NCI-H82 (cell line): ENCODE measurements at places on chromosomes 5 and 9.

GRCh38 chr5:106522296-106522695 lies 1148.4 kb downstream of the EFNA5 start:
- no peak for DNase-seq

DNA sequence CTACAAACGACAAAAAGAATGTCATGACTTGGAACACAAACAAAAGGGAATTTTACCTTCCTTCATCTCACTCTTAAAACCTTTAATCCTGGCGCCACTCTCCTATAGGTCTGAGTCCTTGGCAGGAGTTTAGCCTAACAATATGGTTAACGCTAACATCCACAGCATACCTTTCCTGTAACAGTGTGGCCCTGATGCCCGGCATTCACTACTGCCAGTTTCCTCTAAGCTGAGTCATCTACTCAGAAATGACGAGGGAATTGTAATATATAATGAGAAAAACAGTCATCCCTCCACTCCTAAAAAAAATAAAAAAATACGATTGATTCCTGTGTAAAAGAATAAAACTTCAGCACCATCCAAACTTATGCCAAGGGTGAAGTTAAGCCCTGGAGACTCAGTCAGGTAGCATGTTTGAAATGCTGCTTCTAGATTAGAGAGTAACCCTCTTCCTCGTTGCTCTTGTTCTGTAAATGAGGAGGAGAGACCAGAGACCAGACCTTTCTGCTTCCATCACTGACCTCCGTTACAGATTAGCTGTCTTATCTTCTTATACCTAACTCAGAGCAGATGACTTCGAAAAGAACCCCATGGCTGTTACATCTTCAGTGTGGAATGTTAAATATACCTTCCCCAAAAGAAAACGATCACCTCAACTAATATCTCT lies 37.4 kb downstream of the CCDC125 start:
- DNase-seq: peak; percentile 26

DNA sequence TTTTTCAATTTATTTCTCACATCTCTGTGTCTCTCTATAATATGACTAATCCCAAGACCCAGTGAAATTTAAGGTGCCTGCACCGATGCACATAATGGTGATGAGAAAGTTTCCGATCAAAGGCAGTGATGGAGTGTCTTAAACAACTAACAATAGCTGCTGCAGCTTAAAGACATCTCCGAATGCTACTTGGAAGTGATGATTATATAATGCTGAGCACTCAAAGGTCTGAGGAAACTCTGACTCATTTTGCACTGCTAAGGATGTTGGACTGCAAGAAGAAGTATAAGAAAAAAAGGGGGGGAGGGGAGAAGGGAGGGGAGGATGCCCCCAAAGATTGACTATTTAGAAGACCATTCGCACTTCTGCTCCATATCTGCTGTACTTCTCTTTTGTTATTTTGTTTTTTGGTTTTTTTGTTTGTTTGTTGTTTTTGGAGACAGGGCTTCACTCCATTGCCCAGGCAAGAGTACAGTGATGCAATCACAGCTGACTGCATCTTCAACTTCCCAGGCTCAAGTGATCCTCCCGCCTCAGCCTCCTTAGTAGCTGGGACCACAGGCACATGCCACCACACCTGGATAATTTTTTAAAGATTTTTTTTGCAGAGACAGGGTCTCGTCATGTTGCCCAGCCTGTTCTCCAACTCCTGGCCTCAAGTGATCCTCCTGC lies 192.2 kb downstream of the HSD17B3 start:
- no peak for DNase-seq

DNA sequence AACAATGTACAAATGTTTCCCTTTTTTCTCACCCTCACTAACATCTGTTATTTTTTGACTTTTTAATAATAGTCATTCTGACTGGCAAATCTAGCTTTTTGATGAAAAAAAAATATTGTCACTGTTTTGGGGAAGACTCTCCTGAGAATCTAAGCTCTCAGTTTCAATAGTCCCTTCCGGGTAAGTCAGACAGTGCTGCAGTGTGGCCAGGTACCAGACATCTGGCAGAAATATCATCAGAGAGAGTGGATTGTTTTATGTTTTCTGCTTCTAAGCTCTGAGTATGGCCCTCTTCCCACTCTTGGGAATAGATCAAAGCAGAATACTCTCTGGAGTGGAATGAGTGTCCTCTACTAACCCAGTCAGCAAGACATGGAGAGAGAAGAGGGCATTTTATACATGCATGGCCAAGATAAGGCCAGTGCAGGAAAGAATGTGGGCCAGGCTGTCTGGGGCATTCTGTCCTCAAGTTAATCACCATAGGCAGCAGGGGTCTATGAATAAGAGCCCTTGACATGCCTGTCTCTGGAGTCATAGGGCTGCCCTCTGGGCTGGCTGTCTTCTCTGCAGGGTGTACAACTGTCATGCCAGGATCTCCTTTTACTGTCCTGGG lies 38.5 kb upstream of the OR2S2 start:
- DNase-seq: no peak

- DNase-seq: no peak
These were observed 191.5 kb upstream of the GNA14 start for GRCh38 chr9:77839459-77840140.

DNA sequence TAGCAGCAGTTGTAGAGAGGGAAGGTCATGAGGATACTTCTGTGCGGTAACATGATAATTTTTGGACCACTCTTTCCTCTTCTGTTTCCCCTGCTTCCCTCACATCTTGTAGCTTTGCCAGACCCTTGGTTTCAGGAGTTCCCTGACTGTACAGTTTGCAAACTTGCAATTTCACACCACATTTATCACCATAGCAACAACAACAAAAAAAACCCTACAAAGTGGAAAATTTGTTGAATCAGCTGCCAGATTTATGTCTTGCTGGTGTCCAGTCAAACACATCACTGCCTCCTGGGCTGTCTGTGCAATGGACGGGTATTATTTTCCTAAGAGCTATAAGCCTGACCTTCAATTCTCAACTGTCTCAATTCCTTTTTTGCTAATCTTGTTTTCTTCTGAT lies 751.6 kb downstream of the TLR4 start:
- DNase-seq: no peak

GRCh38 chr5:10401498-10401897 lies 40.2 kb upstream of the ROPN1L start:
- DNase-seq: no peak

GRCh38 chr5:133423618-133424282 lies 188.6 kb downstream of the FSTL4 start:
- peak; percentile 67 for DNase-seq

GRCh38 chr5:56522960-56523359 lies 289.8 kb upstream of the ANKRD55 start:
- DNase-seq: no peak

GRCh38 chr5:112366987-112367386 lies 52.1 kb downstream of the EPB41L4A start:
- DNase-seq: peak; percentile 48

GRCh38 chr5:55853041-55853670 lies 2.0 kb downstream of the IL31RA start:
- DNase-seq: no peak

- peak; percentile 84 for DNase-seq
These were observed 7.6 kb downstream of the CRAT start for GRCh38 chr9:129102791-129103594.

- peak; percentile 88 for DNase-seq
These were observed 377.7 kb downstream of the PIK3R1 start for GRCh38 chr5:68593211-68593671.

- DNase-seq: no peak
These were observed 98.5 kb upstream of the SPATA31C2 start for GRCh38 chr9:88236511-88237478.

- no peak for DNase-seq
These were observed 463.6 kb upstream of the DAP start for GRCh38 chr5:11224436-11225187.

- DNase-seq: no peak
These were observed 259.4 kb downstream of the TLR4 start for GRCh38 chr9:117963493-117964090.

DNA sequence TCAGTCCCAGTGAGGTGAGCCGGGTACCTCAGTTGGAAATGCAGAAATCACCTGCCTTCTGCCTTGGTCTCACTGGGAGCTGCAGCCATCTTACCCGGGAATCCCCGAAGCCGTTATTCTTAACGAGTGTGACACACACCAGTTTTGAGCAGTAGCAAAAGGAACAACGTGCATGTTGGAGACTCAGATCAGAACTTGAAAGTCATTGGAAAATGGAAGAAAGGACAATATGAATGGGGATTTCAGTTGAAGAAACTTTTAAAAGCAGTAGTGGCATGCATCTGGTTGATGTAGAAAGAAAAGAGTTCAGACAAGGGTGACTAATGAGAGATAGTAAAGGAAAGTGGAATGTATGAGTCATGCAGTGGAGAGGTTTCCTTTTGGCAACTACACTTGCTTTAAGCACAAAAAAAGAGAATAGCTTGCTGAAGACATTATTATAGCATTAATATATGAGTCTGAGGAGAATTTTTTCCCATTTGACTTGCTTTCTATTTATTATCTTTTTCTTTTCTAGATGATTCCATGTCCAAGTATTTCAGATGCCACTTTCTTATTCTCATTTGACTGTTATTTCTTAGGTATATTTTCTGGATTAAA lies 44.4 kb upstream of the ANKDD1B start:
- no peak for DNase-seq

GRCh38 chr9:32487981-32488380 lies 38.0 kb downstream of the RIGI start:
- DNase-seq: no peak

DNA sequence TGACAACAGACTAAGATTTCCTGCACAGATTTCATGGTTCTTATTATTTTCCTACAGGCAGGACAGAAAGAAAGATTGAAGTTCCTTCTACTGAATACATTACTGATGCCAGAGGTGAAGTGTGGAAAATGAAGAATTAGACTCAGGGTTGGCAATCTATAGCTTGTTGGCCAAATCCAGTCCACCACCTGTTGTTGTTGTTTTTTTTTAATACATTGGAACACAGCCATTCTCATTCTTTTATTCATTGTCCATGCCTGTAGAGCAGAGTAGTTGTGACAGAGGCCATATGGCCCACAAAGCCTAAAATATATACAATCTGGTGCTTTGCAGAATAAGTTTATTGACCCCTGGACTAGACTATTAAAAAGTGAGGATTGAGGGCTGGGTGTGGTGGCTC lies 5.8 kb upstream of the PLPPR1 start:
- DNase-seq: peak; percentile 1

- peak; percentile 65 for DNase-seq
These were observed at the start of gene DAPK1 for GRCh38 chr9:87497604-87498045. Gene DAPK1, plus strand, starts transcription at chr9:87497867. Its CDS starts 1,211 bp downstream, at chr9:87499078.

DNA sequence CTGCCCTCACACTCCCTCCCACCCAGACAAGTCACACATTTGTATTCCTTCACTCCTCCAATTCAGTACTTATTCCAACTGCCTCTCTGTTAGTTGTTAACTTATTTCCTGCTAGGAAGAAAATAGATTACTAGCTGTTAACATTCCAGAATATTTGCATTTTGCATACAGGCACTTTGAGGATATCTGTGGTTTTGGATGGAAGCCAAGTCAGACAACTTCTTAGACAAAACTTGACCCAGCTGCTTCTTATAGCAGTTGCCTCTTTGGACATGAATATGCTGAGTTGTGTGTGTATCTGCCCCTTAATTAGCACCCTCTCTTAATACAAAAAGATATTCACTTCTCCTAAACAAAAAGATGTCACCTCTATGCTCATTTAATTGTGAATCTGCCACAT lies 1280.6 kb upstream of the ACO1 start:
- DNase-seq: no peak

GRCh38 chr5:156947925-156948324 lies 15.1 kb downstream of the TIMD4 start:
- no peak for DNase-seq

- no peak for DNase-seq
These were observed 164.3 kb upstream of the ST8SIA4 start for GRCh38 chr5:101067429-101067828.

DNA sequence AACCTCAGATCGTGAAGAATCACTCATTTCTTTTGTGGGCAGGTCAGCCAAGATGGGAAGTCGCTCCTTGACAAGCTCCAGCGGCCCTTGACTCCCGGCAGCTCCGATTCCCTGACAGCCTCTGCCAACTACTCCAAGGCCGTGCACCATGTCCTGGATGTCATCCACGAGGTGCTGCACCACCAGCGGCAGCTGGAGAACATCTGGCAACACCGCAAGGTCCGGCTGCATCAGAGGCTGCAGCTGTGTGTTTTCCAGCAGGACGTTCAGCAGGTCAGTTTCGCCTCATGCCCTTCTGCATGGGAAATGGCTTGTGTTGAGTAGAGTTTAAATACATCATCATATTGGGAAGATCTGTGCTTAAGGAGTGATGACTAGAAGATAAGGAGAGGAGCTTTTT lies 173.3 kb downstream of the TRIO start:
- DNase-seq: no peak

- no peak for DNase-seq
These were observed 8.3 kb downstream of the ATG10 start for GRCh38 chr5:81980160-81980559.

GRCh38 chr9:110911659-110912418 lies 126.4 kb downstream of the LPAR1 start:
- DNase-seq: no peak

DNA sequence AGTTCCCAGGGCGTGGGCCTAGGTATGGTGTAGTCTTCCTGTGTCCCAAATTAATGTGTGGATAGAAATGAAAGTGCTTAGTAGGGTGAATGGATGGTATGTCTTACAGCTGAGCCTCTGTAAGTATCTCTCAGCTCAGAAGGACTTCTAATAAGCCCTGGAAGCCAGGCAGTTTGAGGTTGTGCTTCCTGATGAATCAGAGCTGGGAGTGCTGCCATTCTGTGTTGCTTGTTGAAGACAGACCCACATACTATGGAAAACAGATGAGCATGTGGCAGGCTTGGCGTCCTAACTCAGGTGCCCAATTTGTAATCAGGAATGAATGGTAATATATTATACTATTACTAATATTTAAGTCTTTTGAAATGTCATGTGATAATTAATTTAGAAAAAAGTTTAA lies 69.8 kb downstream of the CMYA5 start:
- no peak for DNase-seq

GRCh38 chr9:137984520-137985257 lies 107.1 kb downstream of the CACNA1B start:
- no peak for DNase-seq

DNA sequence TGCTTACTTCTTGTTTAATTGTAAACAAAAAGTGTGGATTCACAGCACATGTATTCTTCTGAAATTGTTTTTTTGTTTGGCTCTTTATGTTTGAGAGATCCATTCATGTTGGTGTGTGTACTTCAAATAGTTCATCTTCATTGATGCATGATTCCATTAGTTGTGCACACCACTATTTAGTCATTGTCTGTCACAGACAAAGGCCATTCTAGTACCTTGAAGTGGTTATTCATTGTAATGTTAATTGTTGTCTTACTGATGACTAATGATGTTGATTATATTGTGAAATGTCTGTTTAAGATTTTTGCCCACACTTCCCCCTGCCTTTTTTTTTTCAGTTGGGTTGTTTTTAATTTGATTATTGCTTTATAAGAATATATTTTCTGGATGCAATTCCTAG lies 391.3 kb downstream of the DIRAS2 start:
- no peak for DNase-seq

DNA sequence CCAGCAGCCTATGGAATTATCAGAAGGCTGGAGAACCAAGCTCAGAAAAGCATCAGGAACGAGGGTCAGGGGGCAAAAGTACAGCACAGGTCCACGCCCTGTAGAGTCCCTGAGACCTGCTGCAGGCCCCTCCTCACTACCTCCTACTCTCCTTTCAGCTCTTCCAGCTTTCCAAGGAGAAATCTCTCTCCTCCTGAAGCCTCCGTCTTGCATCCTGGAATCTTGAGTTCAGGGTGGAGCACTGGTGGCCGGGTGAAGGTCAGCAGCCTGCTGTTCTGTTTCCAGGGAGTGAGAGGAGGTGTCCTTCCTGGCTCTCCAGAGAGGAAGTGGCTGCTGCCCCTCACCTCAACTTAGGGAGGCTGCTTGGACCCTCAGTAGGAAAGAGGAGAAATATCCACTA lies 342.3 kb downstream of the ZSWIM6 start:
- no peak for DNase-seq
